ENCODE measurements at places on chromosomes 2 and 18.

- DNase-seq, result no peak
- no peaks in the 10 kb centered on the region for H3K4me1 ChIP-seq
- no peaks in the 10 kb centered on the region for H3K27me3 ChIP-seq
- H3K4me3 ChIP-seq, result no peak overlapping the region
These were observed 46.9 kb upstream of the SPATS2L start for GRCh38 chr2:200259577-200259957.

DNA sequence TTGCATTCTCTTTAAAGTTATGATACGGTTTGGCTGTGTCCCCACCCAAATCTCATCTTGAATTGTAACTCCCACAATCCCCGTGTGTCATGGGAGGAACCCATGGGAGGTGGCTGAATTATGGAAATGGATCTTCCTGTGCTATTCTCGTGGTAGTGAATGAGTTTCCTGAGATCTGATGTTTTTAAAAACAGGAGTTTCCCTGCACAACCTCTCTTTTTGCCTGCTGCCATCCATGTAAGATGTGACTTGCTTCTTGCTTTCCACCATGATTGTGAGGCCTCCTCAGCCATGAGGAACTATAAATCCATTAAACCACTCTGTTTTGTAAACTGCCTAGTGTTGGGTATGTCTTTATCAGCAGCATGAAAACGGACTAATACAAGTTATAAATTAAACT, 37.5 kb upstream of the SESTD1 start:
- H3K36me3 ChIP-seq, result no peaks in the 10 kb centered on the region
- H3K27me3 ChIP-seq, result no peaks in the 10 kb centered on the region
- no peak overlapping the region for H3K27ac ChIP-seq
- no peaks in the 10 kb centered on the region for H3K4me1 ChIP-seq

GRCh38 chr2:163528640-163529217, 207.1 kb downstream of the FIGN start:
- no peak for DNase-seq
- no peaks in the 10 kb centered on the region for H3K27me3 ChIP-seq
- no peaks in the 10 kb centered on the region for H3K4me1 ChIP-seq

DNA sequence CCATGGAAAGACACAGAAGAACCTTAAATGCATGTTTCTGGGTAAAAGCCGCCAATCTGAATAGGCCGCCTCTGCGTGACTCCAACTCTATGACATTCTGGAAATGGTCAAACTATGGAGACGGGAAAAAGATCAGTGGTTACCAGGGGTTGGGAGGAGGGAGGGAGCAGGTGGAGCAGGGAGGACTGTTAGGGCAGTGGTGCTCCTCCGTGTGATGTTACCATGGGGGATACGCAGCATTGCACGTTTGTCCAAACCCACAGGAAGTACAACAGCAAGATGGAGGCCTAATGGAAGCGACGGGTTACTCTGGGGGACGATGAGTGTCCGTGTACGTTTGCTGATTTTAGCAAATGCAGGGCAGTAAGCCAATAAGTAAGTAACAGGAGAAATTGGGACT, 17.2 kb downstream of the TMEM18 start:
- no peak overlapping the region for H3K4me3 ChIP-seq
- no peak for DNase-seq
- no peaks in the 10 kb centered on the region for H3K27me3 ChIP-seq

DNA sequence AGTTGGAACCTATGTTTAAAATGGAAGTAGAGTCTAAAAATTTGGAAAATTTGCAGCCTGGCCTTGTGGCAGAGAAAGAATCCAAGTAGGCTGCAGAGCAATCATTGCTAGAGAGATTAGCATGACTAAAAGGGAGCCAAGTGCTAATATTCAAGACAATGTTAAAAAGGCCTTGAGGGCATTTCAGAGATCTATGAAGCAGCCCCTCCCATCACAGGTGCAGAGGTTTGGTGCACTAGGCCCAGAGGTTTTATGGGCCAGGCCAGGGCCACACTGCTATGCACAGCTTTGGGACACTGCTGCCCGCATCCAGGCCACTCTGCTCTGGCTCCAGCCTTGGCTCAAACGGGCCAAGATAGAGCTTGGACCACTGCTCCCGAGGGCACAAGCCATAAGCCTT, 6.7 kb upstream of the IL1A start:
- no peaks in the 10 kb centered on the region for H3K4me1 ChIP-seq
- no peak overlapping the region for H3K27ac ChIP-seq
- no peaks in the 10 kb centered on the region for H3K36me3 ChIP-seq
- no peak for DNase-seq
- H3K4me3 ChIP-seq, result no peak overlapping the region
- no peaks in the 10 kb centered on the region for H3K27me3 ChIP-seq

GRCh38 chr2:174158003-174158402, 90.3 kb downstream of the OLA1 start:
- H3K4me3 ChIP-seq, result no peak overlapping the region
- no peak overlapping the region for H3K27ac ChIP-seq
- no peaks in the 10 kb centered on the region for H3K36me3 ChIP-seq
- no peak for DNase-seq
- no peaks in the 10 kb centered on the region for H3K4me1 ChIP-seq

- H3K4me3 ChIP-seq, result no peak overlapping the region
- H3K27ac ChIP-seq, result no peak overlapping the region
- peaks cover 49% of the 10 kb centered on the region for H3K36me3 ChIP-seq
These were observed 2.1 kb downstream of the GPBAR1 start for GRCh38 chr2:218262631-218263586.

DNA sequence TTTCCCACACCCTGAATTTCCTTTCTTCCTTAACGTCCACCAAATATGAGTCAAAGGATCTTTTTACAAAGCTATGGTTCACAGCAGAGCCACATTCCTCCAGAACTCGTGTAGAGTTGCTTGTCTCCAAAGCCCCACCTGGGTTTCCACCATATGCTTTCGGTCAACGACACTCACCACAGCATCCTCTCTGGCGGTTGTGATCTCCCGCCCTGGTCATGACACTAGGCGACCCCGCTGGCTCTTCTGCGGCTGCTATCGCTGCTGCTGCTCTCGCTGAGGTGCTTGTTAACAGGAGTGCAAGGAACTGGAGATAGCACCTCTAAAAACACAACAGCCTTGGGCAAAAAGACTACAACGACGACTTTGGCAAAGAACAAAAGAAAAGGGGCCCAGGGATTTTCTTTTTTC, 340 bp downstream of the SLC40A1 start:
- H3K4me1 ChIP-seq, result peaks cover 23% of the 10 kb centered on the region
- peak overlapping the region; percentile 79 for H3K4me3 ChIP-seq
- no peaks in the 10 kb centered on the region for H3K27me3 ChIP-seq

DNA sequence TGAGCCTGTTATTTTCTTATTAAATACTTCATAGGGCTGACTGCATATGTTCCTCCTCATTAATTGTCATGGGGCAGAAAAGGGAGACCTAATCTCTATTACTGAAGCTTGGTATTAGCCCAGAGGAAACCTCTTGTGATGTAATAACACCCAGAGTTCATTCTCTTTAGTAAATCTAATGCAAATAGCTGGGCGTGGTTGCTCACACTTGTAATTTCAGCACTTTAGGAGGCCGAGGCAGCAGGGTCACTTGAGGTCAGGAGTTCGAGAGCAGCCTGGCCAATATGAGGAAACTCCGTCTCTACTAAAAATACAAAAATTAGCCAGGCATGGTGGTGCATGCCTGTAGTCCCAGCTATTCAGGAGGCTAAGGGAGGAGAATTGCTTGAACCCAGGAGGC, 14.7 kb downstream of the DAW1 start:
- no peak for DNase-seq
- H3K4me1 ChIP-seq, result no peaks in the 10 kb centered on the region
- no peak overlapping the region for H3K4me3 ChIP-seq
- no peaks in the 10 kb centered on the region for H3K36me3 ChIP-seq

GRCh38 chr2:75340560-75340959, 141.2 kb upstream of the TACR1 start:
- no peaks in the 10 kb centered on the region for H3K4me1 ChIP-seq
- H3K4me3 ChIP-seq, result no peak overlapping the region
- H3K27me3 ChIP-seq, result no peaks in the 10 kb centered on the region
- no peak for DNase-seq
- H3K36me3 ChIP-seq, result no peaks in the 10 kb centered on the region

DNA sequence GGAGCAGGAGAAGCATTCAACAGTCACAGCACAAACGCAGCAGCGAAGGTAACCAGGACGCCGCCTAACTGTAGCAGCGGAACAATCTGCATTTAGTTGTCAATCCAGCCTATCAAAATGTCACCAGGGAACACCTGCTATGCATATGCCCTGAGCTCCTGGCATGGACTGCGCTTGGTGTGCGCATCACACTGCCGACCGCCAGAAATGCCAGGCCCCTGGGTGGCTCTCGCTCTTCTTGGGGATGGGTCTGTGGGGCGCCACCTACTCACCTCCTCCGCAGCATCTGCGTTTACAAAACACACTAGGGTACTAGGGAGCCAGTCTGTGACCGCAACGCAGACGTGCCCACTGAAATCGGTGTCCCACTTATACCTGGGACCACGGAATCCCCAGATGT, 31.7 kb downstream of the ZNF516 start:
- DNase-seq, result no peak
- no peak overlapping the region for H3K4me3 ChIP-seq
- H3K27ac ChIP-seq, result no peak overlapping the region
- H3K4me1 ChIP-seq, result peaks cover 16% of the 10 kb centered on the region
- H3K36me3 ChIP-seq, result peaks cover 2% of the 10 kb centered on the region

DNA sequence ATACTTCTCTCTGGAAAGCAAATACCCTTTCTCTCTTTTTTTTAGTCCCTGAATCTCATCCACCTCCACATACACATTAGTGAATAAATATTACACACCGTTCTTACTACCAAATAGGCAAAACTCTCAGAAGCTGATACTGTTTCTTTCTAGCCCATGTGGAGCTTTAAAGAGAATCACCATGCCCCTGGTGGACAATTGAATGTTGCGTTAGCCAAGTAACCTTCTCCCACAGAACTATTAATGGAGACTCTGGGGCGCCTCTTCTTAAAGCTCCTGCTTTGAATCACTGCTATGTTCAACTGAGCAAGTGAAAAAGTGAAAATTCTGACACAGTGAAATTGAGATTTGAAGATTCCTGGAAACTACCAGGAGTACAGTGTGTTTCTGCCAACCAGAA, 522.8 kb upstream of the CDH7 start:
- no peaks in the 10 kb centered on the region for H3K27me3 ChIP-seq
- H3K4me1 ChIP-seq, result no peaks in the 10 kb centered on the region
- no peak overlapping the region for H3K27ac ChIP-seq
- H3K4me3 ChIP-seq, result no peak overlapping the region

DNA sequence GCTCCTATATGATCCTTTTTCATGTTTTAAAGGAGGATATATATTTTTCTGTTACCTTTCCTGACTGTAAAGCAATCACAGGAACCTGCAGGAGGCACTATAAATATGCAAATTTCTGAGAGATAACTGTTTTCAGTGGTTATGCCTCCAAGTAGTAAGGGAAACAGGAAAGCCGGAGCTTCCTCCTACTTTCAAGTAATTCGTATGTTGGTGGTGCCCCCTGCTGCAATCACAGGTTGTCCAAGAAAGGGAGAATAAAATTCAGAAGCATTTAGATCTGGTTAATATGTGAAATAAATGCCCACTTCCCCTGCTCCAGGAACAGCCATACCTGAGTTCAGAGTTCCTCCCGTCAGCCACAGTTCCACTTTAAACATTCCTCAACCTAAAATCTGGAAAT, 12.0 kb upstream of the BCL11A start:
- no peak overlapping the region for H3K27ac ChIP-seq
- no peak for DNase-seq
- no peaks in the 10 kb centered on the region for H3K36me3 ChIP-seq
- peaks cover 34% of the 10 kb centered on the region for H3K27me3 ChIP-seq

DNA sequence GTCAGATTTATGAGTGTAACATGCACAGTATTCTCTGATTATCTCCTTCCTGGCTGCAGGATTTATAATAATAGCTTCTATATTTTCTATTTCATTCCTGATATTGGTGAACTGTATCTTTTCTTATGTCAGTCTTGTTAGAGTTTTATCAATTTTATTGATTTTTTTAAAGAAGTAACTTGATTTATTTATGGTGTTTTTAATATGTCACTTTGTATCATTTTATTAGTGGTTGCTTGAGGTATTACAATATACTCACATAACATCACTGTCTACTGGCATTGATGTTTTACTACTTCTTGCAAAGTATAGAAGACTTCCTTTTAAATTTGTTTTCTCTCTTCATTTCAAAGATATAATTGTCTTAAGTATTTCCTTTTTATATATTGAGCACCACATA, 270.5 kb upstream of the GYPC start:
- H3K4me1 ChIP-seq, result no peaks in the 10 kb centered on the region
- DNase-seq, result no peak
- H3K4me3 ChIP-seq, result no peak overlapping the region
- H3K27ac ChIP-seq, result no peak overlapping the region
- H3K36me3 ChIP-seq, result no peaks in the 10 kb centered on the region

DNA sequence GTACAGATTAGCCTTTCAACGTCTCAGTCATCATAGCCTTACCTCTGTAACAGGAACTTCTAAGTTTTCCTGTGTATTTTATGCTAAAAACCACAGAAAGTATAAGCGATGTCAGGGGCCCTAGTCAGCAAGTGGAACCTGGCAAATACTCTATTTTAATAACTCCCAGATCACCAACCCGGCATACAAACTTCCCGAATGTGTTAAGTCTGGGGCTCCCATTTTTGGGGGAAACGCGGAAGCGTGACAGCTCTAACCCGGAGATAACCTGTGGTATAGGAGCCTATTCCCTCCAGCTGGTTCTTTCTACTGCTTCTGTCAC, 574 bp downstream of the NIFK start:
- peaks cover 28% of the 10 kb centered on the region for H3K4me1 ChIP-seq
- H3K4me3 ChIP-seq, result peak overlapping the region; percentile 67
- H3K27ac ChIP-seq, result peak overlapping the region; percentile 77
- H3K27me3 ChIP-seq, result no peaks in the 10 kb centered on the region

- H3K36me3 ChIP-seq, result no peaks in the 10 kb centered on the region
- H3K4me1 ChIP-seq, result peaks cover 51% of the 10 kb centered on the region
- no peak overlapping the region for H3K27ac ChIP-seq
- no peaks in the 10 kb centered on the region for H3K27me3 ChIP-seq
These were observed 11.0 kb upstream of the RNF144A start for GRCh38 chr2:6906165-6906741.

GRCh38 chr2:235729557-235729947, 235.7 kb downstream of the AGAP1 start:
- no peaks in the 10 kb centered on the region for H3K4me1 ChIP-seq
- H3K27ac ChIP-seq, result no peak overlapping the region
- no peak for DNase-seq
- no peaks in the 10 kb centered on the region for H3K36me3 ChIP-seq
- H3K27me3 ChIP-seq, result no peaks in the 10 kb centered on the region

GRCh38 chr18:61503688-61504087, 170.5 kb downstream of the CDH20 start:
- no peaks in the 10 kb centered on the region for H3K4me1 ChIP-seq
- H3K27me3 ChIP-seq, result no peaks in the 10 kb centered on the region
- no peak for DNase-seq
- H3K36me3 ChIP-seq, result no peaks in the 10 kb centered on the region

GRCh38 chr2:237043866-237044265, 41.8 kb upstream of the COPS8 start:
- no peak for DNase-seq
- no peaks in the 10 kb centered on the region for H3K27me3 ChIP-seq
- no peak overlapping the region for H3K4me3 ChIP-seq

- H3K36me3 ChIP-seq, result no peaks in the 10 kb centered on the region
- H3K4me1 ChIP-seq, result no peaks in the 10 kb centered on the region
- no peak overlapping the region for H3K4me3 ChIP-seq
- no peak for DNase-seq
- no peaks in the 10 kb centered on the region for H3K27me3 ChIP-seq
These were observed 155.8 kb downstream of the CDH7 start for GRCh38 chr18:65906621-65907034.
